ENCODE measurements at places on chromosomes 11 and 22.

DNA sequence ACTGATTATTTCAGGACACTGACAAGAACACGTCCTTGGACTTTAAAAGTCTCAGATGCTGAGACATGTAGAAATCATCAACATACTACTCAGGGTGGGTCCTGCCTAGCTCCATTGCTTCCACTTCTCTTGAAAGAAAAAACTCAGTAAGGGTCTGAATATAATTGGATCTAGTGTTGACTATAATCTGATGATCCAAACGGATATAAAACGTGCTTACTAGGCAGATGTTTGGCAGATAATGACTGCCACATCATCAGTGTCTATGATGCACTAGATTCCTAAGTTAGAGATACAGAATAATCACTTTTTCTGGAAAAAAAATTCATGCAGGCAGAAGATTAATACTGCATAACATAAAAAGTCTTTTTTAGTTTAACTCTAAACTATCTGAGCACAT lies 21.6 kb downstream of the GUCY1A2 start:
- DNase-seq = no peak

DNA sequence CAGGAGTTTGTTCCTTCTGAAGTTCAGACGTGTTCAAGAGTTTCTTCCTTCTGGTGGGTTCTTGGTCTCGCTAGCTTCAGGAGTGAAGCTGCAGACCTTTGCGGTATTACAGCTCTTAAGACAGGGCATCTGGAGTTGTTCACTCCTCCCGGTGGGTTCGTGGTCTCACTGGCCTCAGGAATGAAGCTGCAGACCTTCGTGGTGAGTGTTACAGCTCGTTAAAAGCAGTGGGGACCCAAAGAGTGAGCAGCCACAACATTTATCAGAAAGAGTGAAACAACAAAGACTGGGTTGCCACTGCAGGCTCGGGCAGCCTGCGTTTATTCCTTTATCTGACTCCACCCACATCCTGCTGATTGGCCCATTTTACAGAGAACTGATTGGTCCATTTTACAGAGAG lies 373.1 kb downstream of the ETS1 start:
- no peak for DNase-seq

- DNase-seq = no peak
These were observed 13.5 kb downstream of the PIK3IP1 start for GRCh38 chr22:31278626-31279326.

DNA sequence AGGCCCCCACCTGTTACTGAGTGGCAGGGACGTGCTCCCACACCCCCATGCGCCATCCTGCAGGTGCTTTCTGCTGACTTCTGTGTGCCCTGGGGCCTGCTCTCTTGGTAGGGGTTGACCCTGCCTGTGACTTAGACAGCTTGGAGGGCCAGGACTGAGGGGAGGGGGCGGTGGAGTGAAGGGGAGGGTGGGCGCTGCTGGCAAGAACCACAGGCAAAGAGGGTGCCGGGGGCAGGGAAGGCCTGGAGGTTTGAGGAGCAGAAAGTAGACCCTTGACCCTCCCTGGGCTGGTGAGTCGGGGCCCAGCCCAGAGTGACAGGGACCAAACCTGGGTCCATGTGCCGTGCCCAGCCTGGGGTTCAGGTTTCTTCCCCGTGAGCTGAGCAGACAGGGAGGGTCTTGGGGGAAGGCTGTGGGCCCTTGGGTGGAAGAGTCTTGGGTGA lies 17.8 kb downstream of the KCNQ1 start:
- no peak for DNase-seq

DNA sequence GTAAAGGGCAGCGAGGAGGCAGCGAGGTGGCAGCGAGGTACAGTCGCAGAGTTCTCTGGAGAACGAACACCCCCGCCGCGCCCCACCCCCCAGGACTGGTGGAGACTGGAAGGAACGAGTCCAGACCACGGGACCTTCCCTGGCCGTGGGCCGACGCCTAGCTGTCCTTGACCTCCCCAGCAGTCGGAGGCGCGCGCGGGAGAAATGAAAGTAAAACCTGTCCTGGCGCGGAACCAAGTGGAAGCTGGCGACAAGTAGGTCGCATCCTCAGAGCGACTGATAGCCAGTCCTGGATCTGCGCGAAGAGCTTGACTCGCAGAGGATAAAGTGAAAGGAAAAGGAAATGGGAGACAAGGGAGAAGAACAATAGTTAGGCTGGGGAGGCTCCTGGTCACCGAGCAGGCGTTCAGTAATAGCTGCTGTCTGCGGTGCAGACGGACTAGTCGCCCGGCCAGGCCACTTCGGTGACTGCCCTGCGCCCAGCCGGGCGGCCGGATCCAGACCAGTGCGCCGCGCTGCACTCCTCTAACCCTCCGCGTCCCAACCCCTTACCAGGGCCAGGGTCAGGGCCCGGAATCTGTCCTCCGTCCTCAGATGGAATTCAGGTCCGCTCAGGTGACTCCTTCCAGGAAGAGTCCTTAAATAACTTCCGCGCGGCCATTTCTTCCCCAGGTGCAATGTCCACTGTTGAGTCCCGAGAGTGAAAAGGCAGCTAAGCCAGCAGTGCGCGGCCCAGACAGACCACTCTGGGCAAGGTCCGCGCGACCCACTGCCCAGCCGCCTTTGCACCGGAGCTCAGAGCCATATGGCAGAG lies 1.9 kb upstream of the ADM start:
- peak; percentile 61 for DNase-seq

GRCh38 chr11:5250543-5251204 lies 1.0 kb upstream of the HBG1 start:
- DNase-seq = no peak

- DNase-seq = no peak
These were observed 11.0 kb upstream of the SPDYC start for GRCh38 chr11:65159012-65159411.

- no peak for DNase-seq
These were observed 27.2 kb upstream of the TH start for GRCh38 chr11:2198621-2199365.

DNA sequence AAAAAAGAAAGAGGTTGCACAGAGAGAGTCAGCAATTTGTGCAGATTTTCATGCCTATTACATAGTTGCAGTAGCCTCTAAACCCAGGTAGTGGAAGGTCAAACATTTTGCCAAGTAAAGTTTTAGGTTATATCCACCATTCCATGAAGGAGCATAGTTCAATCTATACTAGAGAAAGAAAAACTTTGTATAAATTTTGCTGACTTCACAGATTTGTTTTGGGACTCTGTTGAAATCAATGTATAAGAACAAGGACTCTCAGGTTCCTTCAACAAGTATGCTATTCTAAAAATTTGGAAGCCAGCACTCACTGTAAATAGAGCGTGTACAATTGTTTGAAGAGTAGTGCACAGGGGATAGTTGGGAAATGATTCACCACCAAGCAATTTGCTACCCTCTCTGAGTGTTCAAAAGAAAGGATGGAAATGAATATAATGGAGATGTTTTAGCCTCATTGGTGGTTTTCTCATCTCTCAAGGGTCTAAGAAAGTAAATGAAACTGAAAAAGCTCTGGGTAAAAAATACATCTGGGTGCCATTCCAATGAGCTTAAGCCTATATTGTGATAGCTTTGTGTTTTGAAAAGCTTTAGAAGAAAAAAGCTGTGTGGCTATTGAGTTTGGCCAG lies 508.4 kb upstream of the LUZP2 start:
- DNase-seq = no peak

- no peak for DNase-seq
These were observed 1.4 kb downstream of the PATZ1 start for GRCh38 chr22:31344578-31345330.

DNA sequence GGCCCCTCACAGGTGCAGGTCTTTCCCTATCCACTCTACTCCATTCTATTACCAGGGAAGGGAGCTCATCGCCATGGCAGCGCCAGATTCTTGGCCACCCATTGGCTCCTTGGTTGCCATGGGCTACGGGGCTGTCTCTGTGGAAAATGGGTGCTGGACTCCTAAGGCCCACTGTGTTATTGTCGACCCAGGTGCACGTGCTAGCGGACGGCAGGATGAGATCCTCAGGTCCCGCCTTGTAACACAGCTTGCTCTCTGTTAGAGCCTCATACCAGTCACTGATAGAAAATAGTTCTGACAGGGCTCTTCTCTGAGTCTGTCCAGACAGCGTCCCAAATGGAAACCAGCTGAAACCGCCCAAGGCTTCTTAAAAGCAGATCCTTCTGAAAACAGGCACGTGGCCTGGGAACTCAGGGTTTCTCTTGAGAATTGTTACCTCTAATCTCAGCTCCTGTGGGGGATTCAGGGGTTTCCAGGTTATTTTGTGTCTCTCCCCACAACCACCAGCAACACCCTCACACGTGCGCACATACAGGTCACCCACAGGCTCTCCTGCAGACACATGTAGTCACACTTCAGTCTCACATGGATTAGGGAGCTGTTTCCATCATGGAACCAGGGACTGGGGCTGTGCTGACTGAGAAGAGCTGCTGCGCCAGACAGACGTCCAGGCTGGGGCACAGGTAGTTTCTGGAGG lies 1.5 kb downstream of the TUB start:
- no peak for DNase-seq

- no peak for DNase-seq
These were observed 53.5 kb downstream of the CYTH4 start for GRCh38 chr22:37335806-37336199.

- DNase-seq = no peak
These were observed 72.1 kb upstream of the BMAL1 start for GRCh38 chr11:13205486-13205885.

GRCh38 chr11:1499899-1500298 lies 13.3 kb upstream of the MOB2 start:
- no peak for DNase-seq

DNA sequence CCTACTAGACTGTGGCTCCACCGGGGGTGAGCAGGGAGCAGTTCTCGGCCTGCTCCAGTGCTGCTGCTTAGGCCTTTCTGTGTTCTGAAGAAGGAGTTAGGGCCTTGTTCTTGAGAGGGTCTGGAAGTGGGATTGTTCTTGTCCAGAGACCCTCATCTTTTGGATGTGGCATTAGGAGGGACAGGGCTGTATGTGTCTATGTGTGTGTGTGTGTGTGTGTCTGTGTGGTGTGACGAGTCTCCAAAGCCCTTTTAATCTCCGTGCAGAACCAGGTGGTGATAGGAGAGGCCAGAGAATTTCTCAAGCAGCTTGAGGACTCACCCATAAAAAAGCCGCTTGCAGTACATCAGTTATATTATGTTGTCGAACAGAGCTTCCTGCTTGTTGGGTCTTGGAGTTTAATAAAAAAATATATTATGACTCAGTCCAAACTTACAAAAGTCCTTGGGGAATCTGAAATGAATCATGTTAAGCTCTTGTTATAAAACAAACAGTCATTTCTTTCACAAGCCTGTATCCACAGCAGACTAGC lies 196.5 kb downstream of the TENM4 start:
- DNase-seq = no peak

- no peak for DNase-seq
These were observed 26.9 kb downstream of the TPST2 start for GRCh38 chr22:26563022-26563421.

GRCh38 chr22:35705141-35705540 lies 12.5 kb upstream of the APOL5 start:
- DNase-seq = no peak

DNA sequence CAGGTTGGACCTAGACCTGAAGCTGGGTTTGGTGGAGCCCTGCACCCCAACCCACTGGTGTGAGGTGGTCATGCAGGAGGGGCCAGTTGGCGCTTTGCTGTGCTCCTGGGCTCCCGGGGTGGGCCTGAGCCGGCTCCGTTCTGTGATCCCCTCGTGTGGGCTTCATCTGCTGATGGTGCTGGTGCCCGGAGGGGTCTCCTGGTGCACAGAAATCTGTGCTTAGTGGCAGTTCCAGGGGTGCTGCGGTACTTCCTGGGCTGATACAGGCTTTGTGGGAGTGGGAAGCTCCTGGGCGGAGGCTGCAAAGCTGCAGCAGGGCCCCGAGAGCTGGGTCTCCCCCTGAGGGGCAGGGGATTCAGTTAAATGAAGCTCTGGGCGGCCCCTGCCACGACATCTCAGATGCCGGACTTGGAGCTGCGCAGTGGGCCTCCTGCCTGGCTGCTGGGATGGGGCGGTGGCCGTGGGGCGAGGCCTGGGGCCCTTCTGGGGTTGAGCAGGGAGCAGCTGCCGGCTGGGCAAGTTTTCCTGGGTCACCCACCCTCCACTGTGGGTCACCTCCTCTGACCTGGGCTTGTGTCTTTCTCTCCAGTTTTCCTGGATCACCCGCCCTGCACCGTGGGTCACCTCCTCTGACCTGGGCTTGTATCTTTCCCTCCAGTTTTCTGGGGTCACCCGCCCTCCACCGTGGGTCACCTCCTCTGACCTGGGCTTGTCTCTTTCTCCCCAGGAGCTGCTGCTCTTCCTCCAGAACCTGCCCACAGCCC lies 410.5 kb downstream of the TBC1D22A start:
- peak; percentile 8 for DNase-seq

DNA sequence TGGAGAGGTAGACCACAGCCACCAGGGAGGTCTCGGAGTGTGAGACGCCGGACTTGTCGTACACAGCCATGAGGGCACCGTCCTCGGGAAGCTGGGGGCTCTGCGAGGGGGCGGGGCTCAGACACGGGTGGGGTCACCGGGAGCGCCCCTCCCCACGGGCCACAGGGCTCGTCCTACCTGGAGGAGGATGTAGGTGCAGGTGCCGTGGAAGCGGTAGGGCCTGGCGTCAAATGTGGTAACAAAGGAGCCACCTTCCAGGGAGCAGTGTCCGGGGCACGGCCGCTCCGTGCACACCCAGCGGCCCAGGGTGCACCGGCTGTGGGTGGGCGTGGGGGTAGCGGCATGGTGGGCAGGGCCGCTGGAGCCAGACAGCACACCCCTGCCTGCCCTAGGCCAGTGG lies 7.5 kb downstream of the MUC6 start:
- DNase-seq = no peak

- no peak for DNase-seq
These were observed 66.5 kb upstream of the CEP126 start for GRCh38 chr11:101848262-101848661.

DNA sequence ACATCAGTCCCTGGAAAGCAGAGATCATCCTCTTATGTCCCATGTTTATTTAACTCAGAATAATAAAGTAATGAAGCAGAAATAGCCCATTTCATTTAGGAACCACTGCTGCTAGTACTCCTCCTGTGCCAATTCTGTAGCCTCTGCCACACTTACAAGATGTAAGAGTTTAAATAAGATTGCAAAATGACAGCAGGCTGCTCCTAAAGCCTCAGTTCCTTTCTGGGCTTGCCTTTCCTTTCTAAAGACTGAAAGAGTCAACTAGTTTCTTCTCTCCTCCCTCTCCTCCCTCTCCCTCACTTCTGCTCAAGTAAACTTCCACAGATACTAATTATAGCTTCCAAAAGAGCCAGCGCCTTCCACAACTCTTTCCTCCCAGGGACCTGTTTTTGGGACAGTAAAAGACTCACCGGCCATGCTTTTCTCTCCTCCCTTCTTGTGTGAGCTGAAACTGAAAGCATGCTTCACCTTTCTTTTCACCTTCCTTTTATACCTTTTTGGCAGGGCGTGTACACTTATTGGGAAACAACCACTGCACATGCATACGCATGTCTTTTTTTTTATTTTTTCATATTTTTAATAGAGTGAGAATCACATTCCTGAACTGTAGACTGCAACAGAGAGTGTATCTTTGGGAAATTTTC lies 26.1 kb upstream of the CARD16 start:
- DNase-seq = no peak
